Right kidney (tissue), 9 donors: ENCODE measurements at places on chromosomes 5 and 9.

- no peak for DNase-seq
These were observed 357.4 kb upstream of the CCNH start for GRCh38 chr5:87770016-87770570.

DNA sequence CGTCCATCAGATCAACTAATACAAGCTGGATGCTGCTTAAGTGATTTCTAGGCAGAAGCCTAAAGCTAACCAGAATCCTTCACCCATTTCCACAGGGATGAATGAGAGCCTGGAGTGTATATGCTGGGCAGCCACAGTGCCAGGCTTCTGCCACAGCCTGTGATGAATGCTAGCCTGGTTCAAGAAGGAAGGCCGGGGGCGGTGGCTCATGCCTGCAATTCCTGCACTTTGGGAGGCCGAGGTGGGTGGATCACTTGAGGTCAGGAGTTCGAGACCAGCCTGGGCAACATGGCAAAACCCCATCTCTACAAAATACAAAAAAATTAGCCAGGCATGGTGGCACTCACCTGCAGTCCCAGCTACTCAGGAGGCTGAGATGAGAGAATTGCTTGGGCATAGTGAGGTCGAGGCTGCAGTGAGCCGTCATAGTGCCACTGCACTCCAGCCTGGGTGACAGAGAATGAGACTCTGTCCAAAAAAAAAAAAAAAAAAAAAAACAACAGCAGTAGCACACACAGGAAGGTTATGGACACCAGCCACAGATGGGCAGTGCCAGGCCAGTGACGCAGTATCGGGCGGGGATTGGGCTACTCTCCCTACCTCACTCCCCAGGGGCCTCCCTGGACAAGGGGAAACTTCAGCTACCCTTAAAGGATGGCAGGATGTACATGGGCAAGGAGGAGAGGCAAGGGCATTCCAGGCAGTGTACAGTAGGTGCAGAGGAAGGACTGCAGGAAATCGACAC is 23.1 kb upstream of the HMCN2 start:
- DNase-seq = no peak

DNA sequence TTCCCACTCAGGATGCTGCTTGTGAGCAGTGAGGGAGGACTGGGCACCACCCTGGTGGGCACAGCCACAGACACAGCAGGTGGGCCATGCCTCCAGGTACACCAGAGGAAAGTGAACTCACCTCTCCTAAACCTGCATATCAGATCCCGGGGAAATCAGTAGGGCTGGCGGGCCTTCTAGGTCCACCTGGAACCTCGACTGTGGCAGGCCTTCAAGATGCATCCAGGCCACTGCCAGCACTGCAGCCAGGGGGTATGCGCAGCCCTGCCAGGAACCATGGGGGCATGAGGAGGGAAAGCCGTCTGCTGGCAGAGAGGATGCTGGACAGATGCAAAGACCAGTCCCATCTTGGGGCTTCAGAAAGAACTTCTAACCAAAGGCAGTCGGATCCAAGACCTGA is 270.6 kb upstream of the IRX4 start:
- DNase-seq = no peak

GRCh38 chr9:21570643-21571275 is 88.6 kb upstream of the IFNE start:
- DNase-seq = no peak

DNA sequence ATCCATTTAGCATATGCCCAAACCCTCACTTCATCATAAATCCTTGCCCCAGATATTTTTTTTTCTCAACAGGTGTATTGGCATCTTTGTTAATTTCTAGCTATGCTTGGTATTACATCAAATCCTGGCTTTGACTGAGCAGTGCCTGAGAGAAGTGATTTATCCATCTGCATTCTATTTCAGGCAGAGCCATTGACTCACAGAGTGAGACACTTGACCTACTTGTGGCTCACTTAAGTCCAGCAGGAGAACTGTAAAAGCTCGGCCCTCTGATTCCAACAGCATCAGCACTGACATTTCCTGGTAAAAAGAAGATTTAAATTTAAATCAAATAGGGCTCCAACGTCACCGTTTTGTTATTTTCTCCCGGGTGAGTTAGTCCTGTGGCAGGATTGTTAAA is 93.4 kb downstream of the PLK2 start:
- DNase-seq = no peak

- no peak for DNase-seq
These were observed 1183.0 kb upstream of the CDH18 start for GRCh38 chr5:21171038-21171437.

- no peak for DNase-seq
These were observed 1.1 kb upstream of the ARHGEF39 start for GRCh38 chr9:35666045-35666444.

GRCh38 chr9:134968823-134969090 is 51.0 kb upstream of the FCN1 start:
- DNase-seq = no peak

GRCh38 chr5:124627815-124628595 is 118.4 kb downstream of the ZNF608 start:
- DNase-seq = no peak

GRCh38 chr5:41334758-41335157 is 121.4 kb upstream of the C6 start:
- no peak for DNase-seq

DNA sequence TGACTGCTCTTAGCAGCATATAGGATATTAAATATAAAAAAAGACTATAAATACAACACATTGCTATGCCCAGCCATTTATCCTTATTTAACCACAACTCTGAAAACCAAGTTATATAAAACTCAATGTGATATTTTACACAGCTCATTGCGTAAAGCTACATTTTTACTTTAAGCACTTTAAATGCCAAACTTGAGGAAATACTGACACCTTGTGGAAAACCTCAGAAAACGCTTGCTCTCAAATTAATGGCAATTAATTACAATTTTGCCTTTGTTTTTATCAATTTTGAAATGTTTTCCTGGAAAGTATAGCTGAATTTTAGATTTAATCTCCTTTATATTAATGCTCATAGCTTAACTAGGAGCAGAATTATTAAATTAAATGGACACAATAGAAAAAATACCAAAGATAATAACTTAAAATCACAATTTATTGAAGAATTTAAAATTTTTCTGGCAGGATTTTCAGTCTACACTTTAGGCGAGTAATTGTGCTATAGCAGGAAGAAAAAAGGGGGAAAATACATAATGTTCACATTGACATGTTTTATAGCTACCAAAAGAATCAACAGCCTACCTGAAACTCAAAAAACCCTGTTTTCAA is 25.2 kb upstream of the PLAC8L1 start:
- DNase-seq = no peak

DNA sequence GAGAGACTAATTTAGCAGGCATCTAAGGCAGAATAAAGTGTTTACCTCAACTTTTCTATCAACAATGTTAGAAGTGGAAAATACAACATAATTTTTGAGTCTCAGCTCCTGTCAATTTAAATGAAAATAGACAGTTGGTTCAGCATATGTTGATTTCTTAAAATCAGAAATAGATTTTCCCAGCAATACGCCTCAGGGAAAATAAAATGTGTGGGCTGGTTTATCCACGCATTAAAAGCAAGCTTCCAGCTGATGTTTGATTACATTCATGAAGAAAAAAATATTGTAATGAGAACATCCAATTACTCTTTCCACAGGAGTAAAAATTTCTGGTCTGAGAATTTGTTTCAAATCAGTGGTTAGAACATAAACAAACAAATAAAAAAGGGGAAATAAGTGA is 166.3 kb downstream of the PDE4D start:
- DNase-seq = no peak

DNA sequence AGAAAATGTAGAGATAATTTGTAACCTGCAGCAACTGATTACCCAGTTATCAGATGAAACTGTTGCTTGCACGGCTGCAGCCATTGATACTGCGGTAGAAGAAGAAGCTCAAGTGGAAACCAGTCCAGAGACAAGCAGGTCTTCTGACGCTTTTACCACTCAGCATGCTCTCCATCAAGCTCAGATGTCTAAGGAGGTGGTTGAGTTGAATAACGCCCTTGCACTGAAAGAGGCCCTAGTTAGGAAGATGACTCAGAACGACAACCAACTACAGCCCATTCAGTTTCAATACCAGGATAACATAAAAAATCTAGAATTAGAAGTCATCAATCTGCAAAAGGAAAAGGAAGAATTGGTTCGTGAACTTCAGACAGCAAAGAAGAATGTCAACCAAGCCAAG is 1.7 kb downstream of the KIF4B start:
- DNase-seq = no peak

GRCh38 chr5:179769271-179769670 is 24.5 kb upstream of the LTC4S start:
- no peak for DNase-seq

GRCh38 chr5:88394536-88395175 is 126.0 kb upstream of the TMEM161B start:
- DNase-seq = no peak

- DNase-seq = no peak
These were observed 42.2 kb downstream of the MED27 start for GRCh38 chr9:132037458-132037857.

DNA sequence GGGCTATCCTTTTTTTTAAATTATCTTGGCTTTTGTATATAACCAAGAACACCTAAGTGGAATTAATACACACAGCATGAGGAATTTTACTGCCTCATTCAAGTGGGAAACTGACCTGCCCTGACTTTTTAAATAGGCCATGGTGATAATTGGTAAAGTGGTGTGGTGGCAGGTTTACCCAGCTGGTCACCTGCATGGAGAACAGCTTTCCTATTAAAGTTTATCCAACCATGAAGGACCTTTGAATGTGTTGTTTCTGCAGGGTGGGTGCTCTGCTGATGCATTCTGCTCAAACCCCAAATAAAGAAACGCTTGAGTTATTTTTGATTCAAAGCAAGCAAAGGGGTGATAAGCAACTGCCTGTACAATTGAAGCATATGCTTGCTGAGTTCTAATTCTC is 261.0 kb upstream of the GRIN3A start:
- DNase-seq = no peak

DNA sequence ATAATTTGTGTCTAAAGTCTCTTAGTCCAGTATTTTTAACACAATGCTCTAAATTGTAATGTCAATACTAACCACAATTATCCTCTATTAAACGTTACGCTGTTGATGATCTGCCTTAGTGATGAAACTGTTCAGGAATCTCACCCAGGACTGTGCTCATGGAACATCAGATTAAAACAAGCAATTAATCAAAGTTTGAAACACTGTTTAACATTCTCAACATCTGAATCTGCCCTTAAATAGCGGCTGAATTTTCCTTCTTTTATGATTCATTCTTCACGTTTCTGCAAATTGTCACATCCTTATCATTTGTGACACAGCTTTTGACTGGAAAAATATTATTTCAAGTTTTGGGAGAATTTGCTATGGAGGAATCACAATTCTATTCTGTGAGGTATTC is 113.8 kb downstream of the MARCHF11 start:
- no peak for DNase-seq
